ENCODE measurements at places on chromosomes 4 and X.

DNA sequence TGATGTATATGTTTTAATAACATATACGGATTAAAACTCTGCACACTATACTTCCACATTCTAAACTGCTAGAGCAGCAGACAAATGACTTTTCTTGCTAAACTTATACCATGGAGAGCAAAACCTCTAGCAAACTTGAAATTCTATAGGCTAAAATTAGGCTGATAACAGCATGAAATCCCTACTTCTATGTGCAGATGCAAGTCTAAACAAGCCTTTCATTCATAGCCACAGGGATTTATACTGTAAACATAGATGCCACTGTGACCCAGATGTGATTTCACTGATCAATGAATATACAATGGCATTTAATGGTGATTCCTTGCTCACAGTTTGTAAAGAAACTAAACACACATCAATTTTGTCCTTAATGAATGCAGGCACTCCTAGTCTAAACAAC, 151.0 kb downstream of the ANTXR2 start:
- no peak for DNase-seq

- peak; percentile 8 for DNase-seq
These were observed at the start of gene NMU for GRCh38 chr4:55635741-55636655. NMU (minus strand) TSS chr4:55636298; CDS start chr4:55636192, 106 bp downstream.

DNA sequence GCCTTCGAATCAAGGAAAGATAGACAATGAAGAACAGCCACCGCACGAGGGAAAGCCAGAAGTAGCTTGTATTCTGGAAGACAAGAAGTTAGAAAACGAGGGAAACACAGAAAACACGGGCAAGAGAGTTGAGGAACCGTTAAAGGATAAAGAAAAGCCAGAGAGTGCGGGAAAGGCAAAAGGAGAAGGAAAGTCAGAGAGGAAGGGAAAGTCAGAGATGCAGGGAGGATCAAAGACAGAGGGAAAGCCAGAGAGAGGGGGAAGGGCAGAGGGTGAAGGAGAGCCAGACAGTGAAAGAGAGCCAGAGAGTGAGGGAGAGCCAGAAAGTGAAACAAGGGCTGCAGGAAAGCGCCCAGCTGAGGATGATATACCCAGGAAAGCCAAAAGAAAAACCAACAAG, 1.4 kb downstream of the TCEAL2 start:
- DNase-seq = no peak

GRCh38 chr4:23775694-23776093, 114.2 kb downstream of the PPARGC1A start:
- no peak for DNase-seq

DNA sequence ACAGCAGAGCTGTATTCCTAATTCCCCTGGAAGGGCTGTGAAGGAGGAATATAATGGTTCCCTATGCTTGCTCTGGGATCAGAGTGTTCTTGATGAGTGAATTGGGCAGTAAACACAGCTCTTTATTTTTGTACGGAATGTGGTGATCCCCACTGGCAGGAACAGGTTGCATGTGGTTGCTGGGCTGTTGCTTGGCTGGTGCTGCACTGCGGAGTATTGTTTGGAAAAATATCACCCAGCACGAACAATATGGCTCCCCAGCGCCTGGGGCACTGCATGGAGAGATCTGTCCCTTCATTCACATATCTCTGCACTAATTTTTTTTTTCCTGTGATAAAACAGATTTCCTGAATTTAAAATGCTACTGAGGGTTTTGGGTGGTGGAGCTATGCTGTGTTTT, 119.7 kb downstream of the MGST2 start:
- no peak for DNase-seq

DNA sequence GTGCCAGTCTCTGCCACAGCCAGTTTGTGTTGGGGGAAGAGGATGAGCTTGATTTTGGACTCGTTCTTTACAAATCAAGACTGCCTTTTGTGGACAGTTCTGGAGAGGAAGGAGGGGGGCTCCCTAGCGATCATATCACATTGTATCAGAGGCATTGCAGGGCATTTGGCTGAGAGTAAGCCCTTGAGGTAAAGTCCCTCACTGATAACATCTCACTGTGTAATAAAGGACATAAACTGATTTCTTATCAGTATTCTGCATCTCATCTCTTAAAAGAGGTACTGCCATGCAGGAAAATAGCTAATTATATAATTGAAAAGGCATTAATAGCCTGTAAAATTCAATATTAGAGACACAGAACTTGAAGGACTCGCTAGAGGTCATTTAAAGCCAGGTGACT, 6.1 kb upstream of the IGFBP7 start:
- DNase-seq = no peak

- DNase-seq = peak; percentile 52
These were observed 45.8 kb downstream of the BCORL1 start for GRCh38 chrX:130028196-130028595.

- no peak for DNase-seq
These were observed 424.3 kb downstream of the GRXCR1 start for GRCh38 chr4:43316813-43317212.

GRCh38 chr4:126396703-126397102, 1081.9 kb downstream of the FAT4 start:
- no peak for DNase-seq

- DNase-seq = no peak
These were observed 118.2 kb downstream of the EPHA5 start for GRCh38 chr4:65552057-65552456.

DNA sequence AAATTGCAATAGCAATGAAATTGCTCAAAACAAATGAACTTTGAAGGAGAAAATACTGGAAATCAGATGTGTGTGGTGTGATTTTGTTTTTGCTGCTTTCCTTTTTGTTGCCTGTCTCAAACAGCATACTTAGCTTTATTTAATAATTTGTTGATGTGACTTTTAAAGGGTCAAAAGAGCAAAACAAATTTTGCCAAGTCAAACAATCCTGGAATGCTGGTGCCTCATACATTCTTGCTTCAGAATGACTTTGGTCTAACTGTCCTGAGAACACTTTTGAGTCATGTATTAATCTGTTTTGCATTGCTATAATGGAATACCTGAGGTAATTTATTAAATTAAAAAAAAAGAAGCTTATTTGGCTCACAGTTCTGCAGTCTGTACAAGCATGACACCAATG, 3.4 kb downstream of the PF4V1 start:
- DNase-seq = no peak

GRCh38 chr4:26161030-26161824, 159.6 kb upstream of the RBPJ start:
- DNase-seq = no peak

DNA sequence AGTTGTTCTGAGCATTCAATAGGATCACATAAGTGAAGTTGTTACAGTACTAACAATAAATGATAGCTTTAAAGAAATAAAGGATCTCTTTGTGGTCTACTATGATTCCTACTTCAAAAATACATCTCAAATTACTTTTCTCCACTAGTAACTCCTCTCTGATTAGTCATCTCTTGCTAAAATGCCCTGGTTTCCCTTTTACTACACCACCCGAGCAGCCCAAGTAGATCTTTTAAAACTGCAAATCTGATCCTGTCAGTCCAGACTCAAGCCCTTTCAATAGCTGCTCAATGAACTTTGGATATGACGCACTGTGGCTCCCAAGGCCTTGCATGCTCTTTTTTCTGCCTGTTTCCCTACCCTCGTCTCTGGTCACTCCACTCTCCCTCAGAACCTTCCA, 97.5 kb downstream of the MAOA start:
- no peak for DNase-seq

DNA sequence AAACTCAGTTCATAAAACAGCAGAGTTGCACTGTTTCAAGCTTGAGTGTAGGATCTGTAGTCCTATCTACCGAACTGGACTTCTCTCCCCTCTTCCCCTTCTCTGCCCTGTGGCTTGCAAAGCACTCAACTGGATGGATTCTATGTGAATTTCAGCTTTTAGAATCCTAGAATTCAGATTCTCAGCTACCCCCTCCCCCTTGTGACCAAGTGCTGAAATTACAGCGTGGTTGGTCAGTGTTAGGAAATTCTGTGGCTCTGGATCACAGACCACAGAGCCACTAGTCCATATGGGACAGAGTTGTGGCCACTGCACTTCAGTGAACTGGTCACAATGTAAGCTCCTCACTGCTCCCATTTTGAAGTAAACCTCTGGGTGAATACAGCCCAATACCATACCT, 64.6 kb upstream of the TRPC5 start:
- DNase-seq = no peak

DNA sequence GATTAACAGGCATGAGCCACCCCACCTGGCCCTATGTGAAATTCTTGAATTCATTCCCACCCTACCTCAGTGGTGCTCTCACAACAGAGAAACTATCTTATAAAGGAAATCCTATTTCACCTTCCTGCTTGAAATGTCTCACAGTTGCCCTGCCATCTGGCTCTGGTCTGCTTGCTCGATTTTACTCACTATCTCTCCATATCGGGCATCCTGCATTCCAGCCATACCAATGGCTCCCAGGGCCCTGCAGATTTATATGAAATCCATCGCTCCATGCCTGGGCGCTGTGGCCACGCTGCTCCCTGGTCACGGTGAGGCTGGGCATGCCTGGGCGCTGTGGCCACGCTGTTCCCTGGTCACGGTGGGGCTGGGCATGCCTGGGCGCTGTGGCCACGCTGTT, 15.8 kb downstream of the SORBS2 start:
- no peak for DNase-seq

GRCh38 chr4:10326075-10326474, 131.2 kb downstream of the ZNF518B start:
- no peak for DNase-seq

DNA sequence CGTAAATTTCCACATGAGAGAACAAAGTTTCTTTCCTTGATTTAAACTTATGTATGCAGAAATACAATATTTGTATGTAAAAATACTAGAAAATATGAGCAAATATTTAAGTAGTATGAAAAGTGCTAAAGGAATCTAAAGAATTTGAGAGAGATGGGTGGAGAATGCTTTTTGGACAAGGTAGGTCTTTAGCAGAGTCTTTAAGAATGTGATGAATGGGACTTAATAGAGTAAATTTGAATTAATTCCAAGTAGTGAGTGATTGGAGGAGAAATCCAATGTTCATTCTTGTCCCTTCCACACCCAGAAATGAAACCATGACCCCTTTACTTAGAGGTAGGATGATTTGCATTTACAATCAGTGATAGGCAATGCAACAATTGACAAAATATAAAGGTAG, 570.9 kb upstream of the ZFP42 start:
- DNase-seq = no peak

DNA sequence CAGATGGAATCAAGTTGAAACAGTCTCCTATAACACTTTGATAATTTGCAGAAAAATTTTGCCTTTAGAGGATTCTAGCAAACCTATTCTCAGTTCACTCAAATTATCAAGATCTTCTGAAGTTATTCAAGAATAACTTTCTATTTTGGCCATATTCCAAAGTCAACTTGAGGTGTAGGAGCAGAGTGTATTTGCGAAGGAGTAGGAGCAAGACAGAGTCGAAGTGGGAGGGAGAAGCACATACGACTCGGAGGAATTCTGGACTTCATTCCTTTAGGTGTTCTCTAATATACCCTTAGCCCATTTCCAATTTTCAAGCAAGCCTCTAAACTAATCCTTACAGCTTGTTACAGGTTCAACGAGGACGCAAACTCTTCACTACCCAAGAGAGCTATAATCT, 252.9 kb downstream of the GPM6A start:
- DNase-seq = no peak

- no peak for DNase-seq
These were observed 1454.2 kb downstream of the ARAP2 start for GRCh38 chr4:34790131-34790530.

DNA sequence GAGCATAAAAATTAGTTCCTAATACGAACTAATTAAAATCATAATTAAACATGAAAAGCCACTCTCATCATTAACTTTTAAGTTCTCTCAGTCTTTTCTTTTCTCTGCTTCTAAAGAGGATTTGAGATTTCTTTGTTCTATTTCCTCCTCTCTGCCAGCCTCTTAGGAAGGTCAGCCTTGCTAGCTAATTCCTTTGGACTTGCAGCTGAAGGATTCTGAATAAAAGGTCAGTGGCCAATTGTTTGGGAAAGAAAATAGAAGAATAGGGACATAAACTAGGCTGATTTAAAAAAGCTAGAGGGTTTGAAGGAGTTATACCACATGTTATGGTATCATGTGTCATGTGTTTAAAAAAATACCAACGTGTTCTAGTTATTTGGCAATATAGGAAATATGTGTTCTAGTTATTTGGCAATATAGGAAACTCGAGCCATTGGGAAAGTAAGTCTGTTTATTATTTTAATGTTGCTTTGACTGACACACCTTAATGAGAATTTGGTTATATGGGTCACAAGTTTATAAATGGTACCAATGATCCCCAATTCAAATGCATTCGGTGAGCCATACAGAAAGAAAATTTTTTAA, 1668.7 kb upstream of the PCDH7 start:
- DNase-seq = no peak

DNA sequence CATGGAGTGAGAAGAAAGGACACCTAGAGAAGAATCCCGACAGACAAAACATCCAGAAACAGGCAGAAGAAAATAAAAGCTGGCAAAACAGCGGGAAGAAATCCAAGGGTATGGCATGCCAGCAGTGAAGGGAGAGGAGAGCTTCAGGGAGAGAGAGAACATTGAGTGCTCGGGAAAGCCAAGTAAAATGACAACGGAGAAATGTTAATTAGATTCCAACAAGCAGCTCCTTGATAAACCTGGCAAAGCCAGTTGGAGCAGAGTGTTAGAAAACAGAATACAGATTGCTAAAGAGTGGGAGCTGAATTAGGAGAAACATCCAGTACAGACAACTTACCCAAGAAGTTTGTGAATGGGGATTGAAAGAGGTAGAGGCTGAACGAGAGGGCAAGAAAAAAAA, 40.4 kb upstream of the MAOA start:
- DNase-seq = no peak

DNA sequence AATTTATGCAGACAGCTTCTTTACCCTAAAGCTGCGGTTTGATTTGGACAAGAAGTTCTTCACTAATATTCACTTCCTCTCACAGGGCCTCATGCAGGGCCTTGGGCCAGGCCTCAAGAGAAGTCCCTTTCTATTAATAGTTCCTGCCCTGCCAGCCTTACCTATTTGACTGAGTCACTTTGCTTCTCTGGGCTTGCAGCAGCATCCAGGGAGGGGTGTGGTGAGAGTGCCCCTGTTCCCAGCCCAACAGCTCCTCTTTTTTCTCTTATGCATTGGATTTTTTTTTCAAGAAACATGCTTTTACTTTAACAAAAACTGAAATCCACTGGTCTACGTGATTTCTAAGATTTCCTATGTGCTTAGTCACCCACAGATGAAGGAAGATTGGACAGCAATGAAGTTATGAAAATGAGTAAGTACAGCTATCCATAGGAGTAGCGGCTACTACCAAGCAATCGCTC, 26.7 kb downstream of the FAM156B start:
- no peak for DNase-seq

DNA sequence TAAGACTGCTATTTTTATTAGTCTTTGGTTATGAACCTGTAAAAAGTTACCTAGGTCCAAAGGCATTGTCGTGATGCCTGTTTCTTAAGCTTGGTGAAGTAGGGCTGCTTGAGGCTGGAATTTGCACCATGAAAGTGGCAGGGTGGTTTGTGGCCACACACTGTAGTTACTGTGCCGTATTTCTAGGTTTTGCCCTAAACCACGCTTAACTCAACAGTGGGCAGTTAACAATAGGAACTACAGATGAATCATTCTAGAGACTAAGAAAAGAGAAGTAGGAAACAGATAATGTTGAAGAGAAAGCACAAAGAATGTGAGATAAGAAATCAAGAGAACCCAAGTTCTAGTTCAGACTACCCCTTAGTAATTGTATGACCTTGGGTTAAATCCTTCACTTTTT, 11.5 kb downstream of the ETNPPL start:
- DNase-seq = no peak

GRCh38 chrX:111365770-111366325, 46.1 kb downstream of the DCX start:
- DNase-seq = no peak

Measured in stimulated activated CD4-positive, alpha-beta T cell treated with anti-CD3 and anti-CD28 coated beads, Interleukin-4, amount 100 ng/mL, for 4 hours (primary cell).